Activated T-helper 2 cell treated with anti-CD3 and anti-CD28 coated beads, Interferon-gamma antibody, Interleukin-2, Interleukin-4, amounts not matched to agents 10 μg/mL and 5 μg/mL and 100 μg/mL, durations not matched to agents 14 hours and 24 hours and 36 hours (primary cell): ENCODE measurements at places on chromosomes 2 and 18. TPM values are rescaled to one million over a fixed set of nuclear protein-coding genes. Genes with fewer than 3 reads are reported as not detected.

Gene CCDC74A
- 2.8 and 3.3 TPM in 2 replicates for total RNA-seq

Gene ZNF407
- 18.3 TPM in 2 replicates for total RNA-seq

Gene CNDP1
- total RNA-seq = 0.09 TPM in 2 replicates

Gene SKOR2
- not detected in 2 replicates for total RNA-seq

Gene DTNB
- 32.1 and 33.9 TPM in 2 replicates for total RNA-seq

Gene KLHL41
- total RNA-seq = 0.14 TPM in 1 of 2 replicates, not detected in the other

Gene TSGA10
- total RNA-seq = 3.3 and 3.4 TPM in 2 replicates

Gene STPG4
- total RNA-seq = not detected in 2 replicates

Gene MTX2
- total RNA-seq = 26.0 and 26.2 TPM in 2 replicates

Gene ANKRD53
- not detected in 2 replicates for total RNA-seq

Gene RNF181
- total RNA-seq = 130 and 134 TPM in 2 replicates

Gene OTX1
- total RNA-seq = not detected in 2 replicates

Gene GFPT1
- 55.7 and 56.6 TPM in 2 replicates for total RNA-seq

Gene FBXO15
- 0.91 and 1.1 TPM in 2 replicates for total RNA-seq

Gene CNOT9
- total RNA-seq = 127 and 135 TPM in 2 replicates

Gene TLX2
- total RNA-seq = 0.82 and 0.92 TPM in 2 replicates

Gene LRP1B
- not detected in 2 replicates for total RNA-seq

Gene MOCOS
- 0.16 and 0.25 TPM in 2 replicates for total RNA-seq

Gene LRRTM4
- total RNA-seq = not detected in 2 replicates

Gene MC2R
- total RNA-seq = not detected in 2 replicates

Gene CCDC74B
- 0.94 and 1.1 TPM in 2 replicates for total RNA-seq

Gene CREG2
- not detected in 2 replicates for total RNA-seq
